ENCODE measurements at places on chromosomes 2 and 18.

DNA sequence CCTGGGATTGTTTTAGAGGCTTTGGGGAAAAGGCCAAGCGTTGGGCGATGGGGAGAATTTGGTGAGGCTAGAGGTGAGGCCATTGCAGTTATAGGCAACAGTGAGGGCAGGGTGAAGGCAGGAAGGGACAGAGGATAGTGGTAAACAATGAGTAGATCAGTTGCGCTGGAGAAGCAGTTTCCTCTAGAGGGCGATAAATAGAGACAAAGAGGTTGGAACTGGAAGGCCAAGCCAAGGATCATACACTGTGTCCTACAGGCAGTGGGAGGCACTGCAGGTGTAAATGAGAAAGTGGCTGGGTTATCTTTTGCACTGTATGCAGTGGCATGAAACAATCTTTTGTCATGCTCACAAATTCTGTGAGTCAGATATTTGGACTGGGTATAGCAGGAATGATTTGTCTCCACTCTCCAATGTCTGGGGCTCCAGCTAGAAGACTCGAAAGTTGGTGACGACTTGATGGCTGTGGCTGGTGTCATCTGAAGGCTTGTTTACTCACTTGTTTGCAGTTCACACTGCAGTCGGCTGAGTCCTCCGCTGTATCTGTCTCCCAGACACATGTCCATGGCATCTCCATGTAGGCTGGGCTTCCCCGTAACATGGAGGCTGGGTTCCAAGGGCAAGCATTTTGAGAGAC lies 82.1 kb downstream of the TNP1 start:
- peak; percentile 65 for DNase-seq

DNA sequence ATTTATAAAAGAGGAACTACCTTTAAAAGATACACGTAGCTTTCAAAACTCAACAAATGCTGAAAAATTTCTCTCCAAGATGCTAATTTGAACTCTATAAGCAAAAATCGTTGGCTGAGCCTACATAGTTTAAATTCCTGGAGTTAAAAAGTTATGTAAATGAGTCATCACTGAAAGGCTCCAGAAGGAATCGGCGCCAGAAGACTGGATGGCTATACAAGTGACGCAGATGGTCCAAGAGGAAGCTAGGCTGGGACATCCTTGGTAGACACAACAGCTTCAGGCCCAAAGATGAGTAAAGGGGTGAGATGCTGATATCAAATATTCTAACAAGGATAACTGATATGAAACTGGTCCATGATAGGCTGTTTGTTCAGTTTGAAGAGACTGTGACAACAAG lies 22.8 kb upstream of the DNAH6 start:
- peak; percentile 92 for DNase-seq

- DNase-seq, result no peak
Measured at GRCh38 chr2:128390991-128391630, 72.4 kb upstream of the HS6ST1 start.

DNA sequence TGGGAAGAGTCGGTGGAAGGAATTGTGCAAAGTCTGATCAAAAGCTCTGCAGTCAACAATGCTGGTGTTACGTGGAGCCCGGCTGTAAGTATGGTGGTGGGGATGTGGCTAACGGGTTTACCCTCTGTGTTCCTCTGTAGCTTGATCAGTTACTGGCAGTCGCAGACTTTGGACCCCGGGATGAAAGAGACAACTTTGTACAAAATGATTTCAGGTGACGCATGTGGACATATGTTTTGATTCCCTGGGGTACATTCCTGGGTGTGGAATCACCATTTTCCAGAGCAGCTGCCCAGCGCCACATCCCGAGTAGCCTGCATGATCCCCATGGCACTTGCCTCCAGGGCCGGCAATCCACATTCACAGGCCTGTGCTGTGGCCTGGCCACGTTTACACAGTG lies 9.8 kb downstream of the RBFA start:
- no peak for DNase-seq

DNA sequence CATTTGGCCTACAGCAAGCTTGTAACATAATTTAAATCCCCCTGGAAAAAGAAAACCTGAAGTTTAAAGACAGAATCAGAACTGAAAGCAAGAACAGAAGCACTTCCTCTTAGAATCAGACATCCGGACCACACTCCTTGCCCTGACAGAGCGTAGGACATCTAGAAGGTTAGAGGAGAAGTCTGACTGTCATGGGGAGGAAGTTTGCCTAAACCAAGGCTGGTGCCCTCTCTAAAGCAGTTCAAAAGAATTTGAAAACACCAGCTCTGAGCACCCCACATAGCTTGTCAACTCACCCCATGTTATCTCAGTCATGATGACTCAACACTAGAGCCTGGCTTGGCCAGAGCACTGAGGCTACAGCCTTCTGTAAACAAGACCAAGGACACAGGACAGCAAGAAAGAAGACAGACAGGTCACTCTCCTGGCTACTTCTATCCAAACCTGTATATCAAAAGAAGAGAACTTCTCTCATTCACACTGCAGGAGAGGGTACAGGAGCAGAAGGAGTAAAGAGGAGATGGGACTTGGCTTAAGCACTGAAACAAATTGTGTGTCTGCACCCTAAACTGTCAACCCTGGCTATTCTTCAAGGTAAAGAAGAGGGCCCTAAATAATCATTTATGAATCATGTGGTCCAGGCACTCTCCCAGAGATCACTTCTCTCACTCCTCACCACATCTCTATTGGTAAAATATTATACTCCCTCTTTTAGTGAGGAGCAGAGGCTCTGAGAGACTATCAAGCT lies 198.6 kb downstream of the MEMO1 start:
- no peak for DNase-seq

DNA sequence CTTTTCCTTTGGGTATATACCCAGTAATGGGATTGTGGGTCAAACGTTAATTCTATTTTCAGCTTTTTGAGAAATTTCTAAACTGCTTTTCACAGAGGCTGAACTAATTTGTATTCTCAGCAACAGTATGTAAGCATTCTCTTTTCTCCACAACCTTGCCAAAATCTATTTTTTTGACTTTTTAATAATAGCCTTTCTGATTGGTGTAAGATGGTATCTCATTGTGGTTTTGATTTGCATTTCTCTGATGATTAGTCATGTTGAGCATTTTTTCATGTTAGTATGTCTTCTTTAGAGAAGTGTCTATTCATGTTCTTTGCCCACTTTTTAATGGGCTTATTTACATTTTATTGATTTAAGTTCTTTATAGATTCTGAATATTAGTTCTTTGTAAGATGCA lies 145.5 kb downstream of the TRABD2A start:
- no peak for DNase-seq

GRCh38 chr18:5993938-5994337 lies 98.6 kb upstream of the TMEM200C start:
- no peak for DNase-seq

DNA sequence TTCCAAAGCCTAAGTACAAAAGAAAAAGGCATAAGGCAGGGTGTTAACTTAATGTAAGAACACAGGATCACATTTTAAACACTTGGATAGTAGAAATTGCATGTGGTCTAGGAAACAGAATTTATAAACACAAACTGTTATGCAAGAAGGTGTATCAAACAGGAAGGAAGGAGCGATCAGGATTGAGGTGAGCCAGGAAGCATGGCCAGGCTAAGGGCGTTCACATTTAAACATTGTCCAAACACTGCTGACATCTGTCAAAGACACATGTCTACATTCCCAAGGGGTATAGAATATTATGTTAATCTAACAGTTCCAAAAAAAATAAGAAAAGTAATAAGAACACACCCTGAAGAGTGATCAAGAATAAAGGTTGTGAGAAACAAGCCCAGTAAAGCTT lies 71.3 kb downstream of the CCDC141 start:
- no peak for DNase-seq

DNA sequence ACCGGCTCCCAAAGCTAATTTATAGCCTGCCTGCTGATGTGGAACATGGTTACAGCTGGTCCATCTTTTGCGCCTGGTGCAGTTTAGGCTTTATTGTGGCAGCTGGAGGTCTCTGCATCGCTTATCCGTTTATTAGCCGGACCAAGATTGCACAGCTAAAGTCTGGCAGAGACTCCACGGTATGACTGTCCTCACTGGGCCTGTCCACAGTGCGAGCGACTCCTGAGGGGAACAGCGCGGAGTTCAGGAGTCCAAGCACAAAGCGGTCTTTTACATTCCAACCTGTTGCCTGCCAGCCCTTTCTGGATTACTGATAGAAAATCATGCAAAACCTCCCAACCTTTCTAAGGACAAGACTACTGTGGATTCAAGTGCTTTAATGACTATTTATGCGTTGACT lies 51.4 kb downstream of the TMEM178A start:
- DNase-seq, result no peak

Data from fibroblast of skin of scalp (primary cell).